HTR-8/SVneo (cell line): ENCODE measurements at places on chromosomes 7 and 10.

DNA sequence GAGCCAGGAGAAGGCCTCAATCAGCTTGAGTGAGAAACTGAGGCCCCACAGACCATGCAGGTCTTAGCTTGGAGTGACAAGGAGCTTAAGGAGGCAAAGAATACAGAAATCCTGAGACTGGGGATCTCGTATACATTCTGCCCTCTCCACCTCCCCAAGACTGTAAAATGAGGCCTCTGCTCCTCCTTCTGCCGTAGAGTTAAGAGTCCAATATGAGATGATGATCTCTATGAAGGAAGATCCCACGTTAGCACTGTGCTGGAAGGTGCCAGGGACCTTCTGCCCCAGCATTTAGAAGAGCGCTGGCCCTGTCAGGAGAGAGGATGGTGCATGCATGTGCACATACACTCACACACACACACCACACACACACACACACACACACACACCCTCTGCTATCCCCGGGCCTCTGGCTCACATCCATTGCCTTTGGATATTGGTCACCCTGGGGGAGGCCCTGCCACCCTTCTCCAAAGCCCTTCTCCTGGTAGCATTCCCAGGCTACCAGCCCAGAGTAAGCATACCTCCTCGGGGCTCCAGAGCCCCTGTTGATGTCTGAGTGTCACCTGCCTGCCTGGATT, 15.0 kb downstream of the ZCCHC24 start:
- DNase-seq, result no peak

DNA sequence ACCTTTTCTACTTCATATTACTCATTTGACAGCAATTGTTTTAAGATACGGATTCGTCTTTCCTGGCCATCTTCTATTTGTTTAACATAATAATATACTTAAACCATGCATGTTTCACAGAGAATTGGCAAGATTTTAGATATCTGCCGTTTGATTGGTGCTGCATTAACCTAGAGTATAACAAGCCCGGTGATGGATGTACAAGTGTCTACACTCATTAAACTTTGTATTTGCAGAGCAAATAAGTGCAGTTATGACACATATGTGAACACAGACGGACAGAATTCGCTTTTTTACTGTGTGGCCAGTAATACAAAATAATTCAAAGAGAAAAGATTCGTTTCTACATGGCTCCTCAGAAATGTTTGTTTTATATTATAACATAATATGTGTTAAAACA, 116.1 kb downstream of the ARL4A start:
- DNase-seq, result no peak

DNA sequence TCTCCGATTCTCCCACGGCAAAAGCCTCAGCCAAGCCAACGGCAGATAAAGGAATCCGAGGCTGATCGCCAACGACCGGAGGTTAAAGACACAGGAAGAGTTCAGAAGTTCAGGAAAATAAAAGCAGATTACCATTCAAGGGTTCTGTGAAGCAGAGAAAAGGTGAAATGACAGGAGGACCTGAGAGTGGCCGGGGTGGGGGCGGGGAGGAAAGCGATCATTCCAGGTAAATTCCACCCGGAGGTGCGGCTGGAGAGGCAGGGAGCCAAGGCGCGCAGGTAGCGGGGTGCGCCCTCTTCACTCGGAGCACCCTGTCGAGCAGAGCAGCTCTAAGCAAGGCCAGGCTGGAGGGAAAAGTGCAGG, 35.3 kb upstream of the SEPHS1 start:
- no peak for DNase-seq

GRCh38 chr7:142196066-142196840, 61.6 kb downstream of the PRSS58 start:
- no peak for DNase-seq

DNA sequence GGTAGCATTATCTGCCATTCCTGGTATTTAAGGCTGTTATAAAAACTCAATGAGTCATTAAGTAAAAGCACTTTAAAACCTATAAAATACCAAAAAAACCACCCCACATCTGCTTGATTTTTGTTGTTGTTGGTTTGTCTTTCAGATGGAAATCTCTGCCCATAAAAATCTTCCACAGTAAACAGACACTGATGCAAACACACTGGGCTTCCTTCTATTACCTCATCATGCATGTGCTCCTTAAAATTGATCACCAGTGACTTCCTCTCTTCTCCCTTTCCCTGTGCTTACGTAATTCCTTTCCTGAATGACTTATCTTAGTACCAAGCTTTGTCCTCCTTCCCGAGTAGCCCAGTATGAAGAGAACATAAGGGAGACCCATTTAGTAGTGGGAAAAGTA, 167.2 kb downstream of the EVX1 start:
- no peak for DNase-seq

GRCh38 chr10:67725567-67725966, 29.6 kb upstream of the CTNNA3 start:
- DNase-seq, result no peak

- no peak for DNase-seq
Observed at GRCh38 chr7:4170997-4171786, 510.9 kb upstream of the FOXK1 start.

GRCh38 chr7:68922850-68923249, 675.4 kb upstream of the AUTS2 start:
- DNase-seq, result no peak

GRCh38 chr10:120735773-120736371, 115.3 kb upstream of the WDR11 start:
- peak; percentile 4 for DNase-seq

DNA sequence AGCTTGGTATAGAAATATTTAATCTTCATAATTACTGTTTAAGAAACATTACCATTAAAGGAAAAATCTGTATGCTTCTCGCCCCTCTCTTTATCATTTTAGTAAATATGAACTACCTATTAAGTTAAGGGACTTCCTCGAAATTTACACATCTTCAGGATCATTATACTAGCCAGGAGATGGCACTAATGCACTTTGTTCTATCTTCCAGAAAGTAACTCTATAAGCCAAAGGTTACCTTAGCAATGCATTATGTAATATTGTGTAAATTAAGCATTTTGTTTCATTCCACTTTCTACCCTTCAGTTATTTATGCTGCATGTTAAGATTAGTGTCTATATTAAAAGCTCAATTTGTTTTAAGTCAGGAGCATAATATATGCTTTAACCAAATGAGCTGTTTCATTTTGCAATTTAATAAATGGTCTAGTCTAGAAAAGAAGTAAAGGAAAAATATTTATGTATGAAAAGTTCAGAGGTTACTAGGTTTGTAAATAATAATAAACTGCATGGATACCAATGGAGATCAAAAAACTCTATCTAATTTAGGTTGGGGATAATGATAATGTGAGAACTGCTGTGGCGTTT, 128.5 kb downstream of the ANKRD7 start:
- no peak for DNase-seq

DNA sequence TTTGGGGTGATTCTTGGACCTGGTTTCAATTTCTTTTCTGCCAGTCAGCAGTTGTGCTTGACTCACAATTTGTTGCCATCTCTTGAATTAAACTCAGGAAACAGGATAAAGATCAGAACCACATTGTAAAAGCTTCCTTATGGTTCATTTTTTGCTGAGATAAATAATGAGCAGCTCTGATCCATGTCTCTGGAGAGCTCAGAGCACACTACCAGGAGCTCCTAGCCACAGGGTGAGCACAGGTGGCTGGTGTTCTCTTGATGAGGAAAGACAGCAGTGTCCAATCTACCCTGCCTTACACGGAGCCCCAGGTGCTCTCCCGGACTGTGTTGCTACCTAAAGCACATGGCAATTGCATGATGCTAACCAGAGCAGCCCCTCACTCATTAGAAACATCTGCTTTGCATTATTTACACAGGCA, 17.2 kb upstream of the FAM170B start:
- no peak for DNase-seq

- DNase-seq, result no peak
Observed at GRCh38 chr10:35561715-35562114, 43.4 kb upstream of the GJD4 start.

- DNase-seq, result no peak
Observed at GRCh38 chr7:29005829-29006228, 47.7 kb upstream of the TRIL start.

- no peak for DNase-seq
Observed at GRCh38 chr10:69895759-69896158, 94.1 kb downstream of the COL13A1 start.

DNA sequence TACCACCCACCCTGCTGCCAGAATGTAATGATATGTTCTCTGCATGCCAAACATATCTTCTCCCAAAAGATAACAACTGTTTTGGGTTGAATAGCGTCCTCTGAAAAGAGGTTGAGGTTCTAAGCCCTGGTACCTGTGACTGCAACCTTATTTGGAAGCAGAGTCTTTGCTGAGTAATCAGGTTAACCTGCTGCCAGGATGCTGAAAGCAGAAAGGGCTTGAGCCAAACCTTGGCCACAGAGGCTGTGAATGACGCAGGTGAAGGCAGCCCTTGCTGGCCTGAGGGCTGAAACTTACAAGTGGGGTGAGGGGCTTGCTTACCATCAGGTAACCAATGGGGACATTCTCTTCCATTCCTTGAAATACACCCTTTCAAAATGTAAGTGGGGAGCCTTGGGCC, 151.8 kb upstream of the RHEB start:
- no peak for DNase-seq

DNA sequence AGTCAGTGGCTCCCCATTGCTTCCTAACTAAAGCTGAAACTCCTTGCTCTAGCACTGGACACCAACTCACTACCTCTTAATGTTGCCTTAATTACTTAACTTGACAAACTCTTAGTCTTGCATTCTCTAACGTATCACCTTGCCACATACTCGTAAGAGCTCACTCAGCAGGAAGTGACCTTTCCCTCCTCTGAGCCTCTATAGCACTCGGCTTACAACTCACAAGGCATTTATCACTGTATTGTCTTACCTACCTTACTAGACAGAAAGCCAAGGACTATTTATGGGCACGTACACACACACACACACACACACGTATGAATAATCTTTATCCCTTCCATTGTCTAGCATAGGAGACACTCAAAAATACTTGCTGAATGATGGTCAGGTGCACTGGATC, 21.2 kb downstream of the CEP41 start:
- no peak for DNase-seq

DNA sequence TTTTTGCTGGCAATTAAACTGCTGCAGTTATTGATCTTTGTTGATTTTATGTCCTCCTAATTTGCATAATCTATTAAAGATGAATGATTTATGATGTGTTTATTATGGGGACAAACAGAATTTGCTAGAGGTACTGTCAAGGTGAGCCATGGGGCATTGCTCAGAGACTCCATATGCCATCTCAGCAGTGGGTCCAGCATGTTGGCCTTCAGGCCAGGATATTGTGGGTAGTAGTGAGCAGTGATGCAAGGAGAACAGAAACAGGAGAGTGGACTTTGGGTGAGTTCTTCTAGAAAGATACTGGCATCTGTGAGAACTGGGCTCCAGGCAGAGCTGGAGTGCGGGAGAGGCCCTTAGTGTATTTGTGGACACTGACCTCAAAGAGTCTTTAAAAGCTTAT, 65.9 kb downstream of the PAX2 start:
- DNase-seq, result no peak

DNA sequence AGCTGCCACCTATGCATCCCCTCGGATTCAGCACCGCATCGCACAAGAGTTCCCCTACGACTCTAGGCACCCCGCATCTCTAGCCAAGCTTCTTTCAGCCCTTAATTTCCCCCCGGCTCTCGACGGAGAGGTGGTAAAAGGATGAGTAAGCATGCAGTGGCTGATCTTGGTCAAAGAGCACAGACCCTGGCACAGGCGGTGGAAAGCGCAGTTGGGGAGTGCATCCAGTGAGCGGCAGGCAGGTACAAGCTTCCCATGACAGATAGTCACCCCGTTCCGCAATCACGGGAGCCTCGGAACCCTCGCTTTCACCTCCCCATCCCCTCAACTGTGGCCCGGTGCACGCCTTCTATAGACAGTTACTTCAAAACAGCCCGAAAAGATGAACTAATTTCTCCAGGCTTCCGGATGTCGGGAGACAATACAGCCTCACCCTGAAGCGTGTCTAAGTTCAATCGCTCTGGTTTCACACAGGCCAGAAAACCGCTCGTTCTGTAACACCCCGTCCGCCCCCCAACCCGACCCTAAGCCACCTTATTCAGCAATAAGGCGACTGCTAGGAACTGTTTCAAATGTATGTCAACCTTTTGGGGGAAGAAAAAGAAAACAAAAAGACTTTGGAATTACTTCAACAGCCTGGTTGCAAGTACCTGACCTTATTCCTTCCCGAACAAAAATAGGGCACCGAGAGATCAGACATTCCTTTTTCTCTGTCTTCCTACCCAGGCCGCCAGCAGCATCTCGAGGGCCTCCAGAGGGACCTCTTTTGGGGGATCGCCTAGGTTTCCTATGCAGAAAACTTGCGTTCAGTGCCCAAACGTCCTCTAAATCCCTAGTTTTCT, 1.4 kb downstream of the RHEB start:
- no peak for DNase-seq

DNA sequence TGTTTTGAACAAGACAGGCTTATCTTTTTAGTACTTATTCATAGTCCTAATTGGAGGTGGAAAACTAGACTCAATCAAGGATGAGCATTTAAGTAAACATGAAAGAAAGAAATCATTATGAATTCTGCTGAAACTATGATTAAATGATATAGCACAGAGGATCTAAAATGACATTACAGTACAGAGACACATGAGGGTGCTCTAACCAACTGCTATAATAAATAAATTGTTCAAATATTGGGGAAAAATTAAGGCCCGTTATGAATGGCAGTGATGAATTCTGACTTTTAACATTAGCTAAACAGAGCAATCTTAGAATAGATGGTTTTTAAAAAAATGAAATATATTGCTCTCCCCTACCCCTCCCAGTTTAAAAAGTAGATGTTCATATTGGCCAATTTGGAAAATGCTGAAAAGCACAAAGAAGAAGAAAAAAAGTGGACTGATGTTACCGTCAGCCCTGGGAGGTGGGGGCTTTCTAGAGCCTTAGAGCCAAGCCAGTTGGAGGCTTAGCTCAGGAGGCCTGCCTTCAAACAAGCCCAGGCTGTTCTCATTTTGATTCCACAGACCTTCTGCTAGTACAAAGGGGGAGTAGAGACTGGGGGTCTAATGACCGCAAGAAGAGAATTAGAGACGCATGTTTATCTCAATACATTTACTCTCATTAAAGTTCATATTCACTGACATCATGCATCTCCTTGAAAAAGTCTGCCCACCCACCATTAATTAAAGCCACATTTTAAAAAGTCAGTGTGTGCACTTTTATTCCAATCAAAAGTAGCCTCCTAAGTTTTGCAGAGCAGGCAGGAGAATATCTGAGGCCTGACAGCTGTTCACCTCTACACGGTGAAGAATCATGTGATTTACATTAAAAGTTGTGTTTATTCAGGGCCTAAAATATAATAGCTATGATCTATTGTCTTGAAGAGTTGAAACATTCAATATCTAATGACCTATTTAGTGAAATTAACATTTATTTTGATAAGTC, 10.0 kb downstream of the WNT2 start:
- DNase-seq, result no peak

- no peak for DNase-seq
Observed at GRCh38 chr7:155808549-155809331, 3.5 kb downstream of the SHH start.

DNA sequence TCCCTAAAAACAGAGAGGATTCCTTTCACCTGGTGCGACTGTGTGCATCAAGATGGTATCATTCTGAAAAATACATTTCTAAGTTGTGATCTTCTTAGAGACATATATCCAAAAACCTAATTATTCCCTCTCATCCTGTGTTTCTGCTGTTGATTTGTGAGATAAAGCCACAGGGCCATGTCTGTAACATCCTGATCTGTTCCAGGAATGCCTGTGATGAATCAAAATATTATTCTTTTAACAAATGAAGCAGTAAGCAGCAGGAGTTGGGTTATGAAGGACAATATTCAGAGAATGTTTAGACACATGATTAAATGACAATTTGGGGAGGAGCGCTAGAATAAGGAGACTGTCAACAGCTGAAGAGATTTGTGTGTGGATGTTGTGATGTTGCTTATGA, 731.4 kb downstream of the KCNMA1 start:
- no peak for DNase-seq

GRCh38 chr10:97380516-97380915, 20.6 kb downstream of the RRP12 start:
- no peak for DNase-seq
